ENCODE measurements at places on chromosomes 7 and 10. TPM values are rescaled to one million over a fixed set of nuclear protein-coding genes. Genes with fewer than 3 reads are reported as not detected.
A peak's percentile ranks its signal among the peaks of the same experiment; 100 is the strongest.

DNA sequence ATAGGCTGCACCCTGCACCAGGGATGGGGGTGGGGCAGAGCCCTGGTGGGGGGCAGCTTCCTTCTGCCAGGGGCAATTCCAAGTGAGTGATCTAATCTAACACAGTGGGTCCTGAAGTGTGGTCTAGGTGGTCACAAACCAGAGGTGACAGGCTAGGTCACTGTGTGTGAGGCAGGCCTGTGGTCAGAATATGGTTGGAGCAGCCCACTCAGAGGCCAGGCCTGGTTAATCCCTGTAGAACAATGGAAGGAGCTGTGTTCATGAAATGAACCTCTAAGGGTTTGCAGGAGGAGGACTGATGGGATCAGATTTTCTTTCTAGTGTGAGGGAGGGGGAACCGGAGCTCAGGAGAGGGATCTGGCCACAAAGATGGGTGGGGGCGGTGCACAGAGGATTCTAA is 10.0 kb upstream of the TSPAN14 start:
- no peak for DNase-seq

- DNase-seq: no peak
Measured at GRCh38 chr10:43347997-43348396, 23.4 kb upstream of the FXYD4 start.

- no peak for DNase-seq
Measured at GRCh38 chr10:108653531-108653930, 1269.8 kb downstream of the XPNPEP1 start.

- peak; percentile 92 for DNase-seq
Measured at GRCh38 chr10:58477122-58477521, 35.5 kb upstream of the BICC1 start.

DNA sequence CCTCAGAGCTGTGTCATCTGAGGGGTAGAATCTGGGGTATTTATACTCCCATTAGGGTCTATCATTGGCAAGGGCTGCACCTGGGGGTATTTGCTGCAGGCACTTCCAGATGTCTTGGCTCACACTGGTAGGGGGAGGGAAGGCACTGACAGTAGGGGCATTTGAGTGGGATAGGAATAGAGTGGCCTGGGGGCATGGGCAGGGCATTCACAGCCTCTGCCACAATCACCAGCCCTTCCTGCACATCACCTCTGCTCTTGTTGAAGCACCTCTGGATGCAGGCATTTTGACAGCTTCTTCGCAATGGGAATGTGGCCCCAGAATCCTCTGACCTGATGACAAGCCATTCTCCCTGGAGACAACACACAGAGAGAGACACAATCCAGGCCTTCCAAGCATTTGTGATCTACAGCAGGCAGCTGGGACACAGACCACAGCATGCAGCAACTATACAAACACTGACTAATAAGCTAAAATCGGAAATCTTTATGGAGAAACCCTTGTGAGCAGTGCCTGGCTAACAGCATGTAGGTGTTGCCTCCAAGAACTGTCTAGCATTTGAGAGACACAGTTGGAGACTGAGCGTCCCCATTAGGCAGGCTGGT is 178.5 kb downstream of the KCNMA1 start:
- no peak for DNase-seq

DNA sequence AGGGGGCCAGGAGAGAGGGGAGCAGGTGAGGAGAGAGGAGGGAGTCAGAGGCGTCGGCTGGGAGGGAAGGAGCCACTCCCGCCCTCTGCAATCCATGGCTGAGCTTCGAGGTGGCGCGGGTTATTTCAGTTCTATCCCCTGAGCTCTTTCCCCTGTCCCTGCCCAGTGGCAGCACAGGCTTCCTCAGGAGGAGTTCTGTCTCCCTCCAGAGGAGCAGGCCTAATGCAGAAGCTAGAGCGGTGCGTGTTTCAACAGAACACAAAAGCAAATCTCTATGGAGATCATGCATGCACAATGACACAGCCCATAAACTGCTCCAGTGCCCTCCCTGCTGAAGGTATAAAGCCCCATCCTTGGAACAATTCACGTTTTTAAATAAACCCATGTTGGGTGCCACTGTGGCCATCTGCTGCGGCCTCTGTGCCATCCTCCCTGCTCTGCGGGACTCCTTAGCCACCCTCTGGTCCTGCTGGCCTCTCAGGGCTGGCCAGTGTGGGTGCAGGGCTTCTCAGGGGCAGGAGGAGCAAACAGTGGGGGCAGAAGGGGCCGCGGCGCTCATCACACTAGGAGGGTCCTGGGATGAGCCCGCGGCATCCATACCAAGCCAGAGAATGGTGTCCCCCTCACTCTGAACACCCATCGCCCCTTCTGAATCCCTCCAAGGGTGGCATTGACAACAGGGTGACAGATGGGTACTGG is 192.6 kb upstream of the LYZL2 start:
- DNase-seq: no peak

DNA sequence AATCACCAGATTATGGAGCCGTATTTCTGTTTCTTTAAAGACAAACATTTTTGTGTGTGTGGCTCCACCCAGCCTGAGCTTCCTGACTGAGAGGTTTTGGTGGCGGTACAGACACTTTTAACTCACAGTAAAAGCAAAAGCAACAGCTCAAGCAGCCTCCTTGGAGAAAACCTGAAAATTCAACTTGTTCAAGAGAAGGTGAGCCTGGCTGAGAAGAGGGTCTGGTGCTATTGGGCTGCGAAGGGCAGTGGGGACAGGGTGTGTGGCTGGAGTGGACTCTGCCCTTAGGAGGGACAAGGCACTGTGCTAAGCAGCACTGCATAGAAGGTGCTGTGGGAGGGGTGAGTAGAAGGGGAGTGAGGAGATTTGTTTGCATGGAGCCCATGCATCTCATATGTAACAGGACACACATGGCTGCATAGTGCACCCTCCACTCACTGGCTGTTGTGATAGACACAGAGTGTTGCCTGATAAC is at the start of gene GIMAP7:
GIMAP7 (plus strand) TSS at position 125 of the 475 bp plus-strand sequence. CDS start 5,103 bp downstream, outside the sequence.
- DNase-seq: no peak

GRCh38 chr7:128841921-128842673 is 11.9 kb downstream of the FLNC start:
- no peak for DNase-seq

GRCh38 chr7:92645114-92646061 is 55.2 kb upstream of the FAM133B start:
- DNase-seq: peak; percentile 69

GRCh38 chr10:112535531-112535951 is 88.5 kb downstream of the VTI1A start:
- DNase-seq: no peak

- DNase-seq: no peak
Measured at GRCh38 chr7:18890885-18891621, 226.4 kb downstream of the TWIST1 start.

- no peak for DNase-seq
Measured at GRCh38 chr7:144483189-144483588, 79.7 kb upstream of the NOBOX start.

DNA sequence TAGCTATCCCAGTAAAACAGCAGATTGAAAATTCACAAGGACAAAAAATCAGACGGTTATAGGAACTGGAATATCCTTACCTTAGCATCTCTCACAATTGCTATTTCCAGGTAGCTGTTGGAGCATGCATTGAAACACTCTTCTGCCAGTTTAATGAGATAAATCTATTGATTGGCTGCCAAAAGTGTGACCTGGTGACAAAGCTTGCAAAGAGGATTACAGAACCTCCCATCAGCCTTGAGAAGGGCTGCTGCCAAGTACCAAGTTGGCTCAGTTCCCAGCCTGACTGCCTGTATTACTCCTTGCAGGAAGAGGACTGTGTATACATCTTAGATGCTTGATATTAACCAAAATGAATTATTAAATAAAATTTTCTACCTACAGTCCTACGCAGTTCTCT is 5.1 kb downstream of the PRLHR start:
- DNase-seq: peak; percentile 62

DNA sequence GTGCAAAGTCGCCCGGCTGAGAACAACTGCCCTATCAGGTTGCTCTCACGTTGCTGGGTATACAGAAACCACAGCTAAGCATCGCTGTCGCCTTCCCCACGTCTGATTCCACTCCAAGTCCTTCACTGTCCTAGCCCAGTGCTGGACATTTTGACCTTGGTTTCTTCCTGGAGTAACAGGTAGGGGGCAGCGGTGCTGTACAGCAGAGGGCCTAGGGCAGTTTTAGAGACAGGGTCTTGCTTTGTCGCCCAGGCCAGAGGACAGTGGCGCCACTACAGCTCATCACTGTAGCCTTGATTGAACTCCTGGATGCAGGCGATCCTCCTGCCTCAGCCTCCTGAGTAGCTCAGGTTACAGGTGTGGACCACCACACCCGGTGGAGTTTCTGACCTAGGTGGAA is 2.6 kb downstream of the CLDN15 start:
- DNase-seq: no peak

- DNase-seq: no peak
Measured at GRCh38 chr10:22002591-22003176, 846 bp downstream of the DNAJC1 start.

DNA sequence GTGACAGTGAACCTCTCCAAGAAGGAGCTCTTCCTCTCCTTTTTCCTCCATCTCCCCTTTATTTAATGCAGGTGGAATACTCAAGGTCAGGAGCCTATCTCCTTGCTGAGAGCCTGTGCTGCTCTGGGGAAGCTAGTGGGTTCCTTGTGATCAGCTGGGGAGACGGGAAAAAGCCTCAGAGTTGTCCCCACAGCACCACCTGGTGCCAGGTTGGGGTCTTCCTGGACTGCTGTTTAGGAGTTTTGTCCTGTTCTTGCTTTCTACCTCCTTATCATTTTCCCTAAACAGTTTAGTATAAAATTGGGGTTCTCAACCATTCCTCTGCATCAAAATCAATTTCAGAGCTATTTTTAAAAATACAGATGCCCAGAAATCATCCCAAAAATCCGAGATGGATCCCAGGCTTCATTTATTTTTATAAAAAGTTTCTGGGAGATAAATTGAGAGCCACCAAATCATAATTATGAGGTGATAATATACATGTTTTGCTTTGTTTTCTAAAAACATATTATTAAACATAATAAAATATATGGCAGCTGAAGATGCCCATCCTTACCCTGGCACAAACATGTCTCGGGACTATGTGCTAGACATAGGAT is 44.3 kb downstream of the MACC1 start:
- DNase-seq: peak; percentile 48

- DNase-seq: no peak
Measured at GRCh38 chr10:43039624-43040481, 37.0 kb upstream of the RET start.

- DNase-seq: no peak
Measured at GRCh38 chr7:79647711-79648110, 194.2 kb upstream of the MAGI2 start.

DNA sequence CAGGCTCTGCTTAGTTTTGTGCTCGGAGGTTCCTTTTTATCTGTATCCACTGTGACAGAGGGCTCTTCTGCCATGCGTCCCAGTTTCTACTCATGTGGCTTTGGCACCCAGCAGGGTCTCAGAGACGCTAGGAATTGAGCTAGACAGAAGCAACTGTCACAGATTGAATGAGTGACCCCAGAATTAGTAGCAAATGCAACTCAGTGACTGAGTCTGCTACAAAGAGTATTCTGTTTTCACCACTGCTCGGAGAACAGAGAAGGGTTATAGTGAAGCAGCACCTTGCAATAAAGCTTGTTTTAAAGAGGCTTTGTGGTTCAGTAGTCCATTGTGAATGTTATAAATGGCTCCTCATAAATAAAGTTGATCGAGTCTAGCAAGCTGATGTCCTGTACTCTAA is 113.2 kb downstream of the DNAH11 start:
- DNase-seq: no peak

Gene HEPACAM2
- not detected for total RNA-seq

Gene DLX6
- total RNA-seq: not detected

Gene CALML3
- not detected for total RNA-seq

Gene ABCA13
- not detected for total RNA-seq

Gene CHAT
- not detected for total RNA-seq

Gene PLAC9
- total RNA-seq: 3.8 TPM

Gene SCART1
- 1.5 TPM for total RNA-seq

Gene GPR15LG
- total RNA-seq: not detected

Gene AFAP1L2
- 3.8 TPM for total RNA-seq

Gene PCGF5
- 28.8 TPM for total RNA-seq

Measured in MG63 (cell line).